Stimulated activated CD8-positive, alpha-beta memory T cell treated with anti-CD3 and anti-CD28 coated beads, Interleukin-15, amount 100 ng/mL, for 24 hours (primary cell): ENCODE measurements at places on chromosomes 6 and 20.

DNA sequence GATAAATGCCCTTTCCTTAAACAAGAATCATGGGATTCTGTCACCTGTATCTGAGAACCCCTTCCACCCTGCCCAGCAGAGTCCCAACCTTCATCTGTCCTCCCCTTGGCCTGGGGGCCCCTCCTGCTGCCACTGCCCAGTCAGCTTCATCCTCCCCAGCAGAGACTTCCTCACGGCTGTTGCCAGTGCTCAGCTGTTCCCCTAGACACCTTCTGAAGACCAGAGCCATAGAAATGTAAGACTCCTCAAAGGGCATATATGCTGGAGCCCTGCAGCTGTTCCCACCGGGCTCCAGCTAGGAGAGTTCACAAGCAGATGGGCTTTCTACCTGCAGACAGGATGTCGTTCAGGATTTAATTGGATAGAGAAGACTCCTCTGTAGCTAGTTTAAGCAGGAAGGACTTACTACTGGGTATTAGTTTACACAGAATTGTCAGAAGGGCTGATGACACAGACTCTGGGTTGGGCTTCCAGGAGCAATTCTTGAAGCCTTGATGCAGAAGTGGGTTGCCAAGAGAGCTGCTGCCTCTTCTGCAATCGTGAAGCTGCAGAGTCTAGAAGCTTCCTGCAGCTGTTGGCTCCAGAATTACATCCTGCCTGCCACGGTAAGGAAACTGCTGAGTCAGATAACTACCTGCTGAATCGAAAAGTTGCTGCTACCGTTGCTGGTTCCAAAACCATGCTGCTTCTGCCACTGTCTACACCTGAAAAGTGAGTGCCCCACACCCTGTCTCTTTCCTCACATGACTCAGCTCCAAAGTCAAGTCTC is 57.1 kb upstream of the MLN start:
- no peak for DNase-seq

- DNase-seq = no peak
These were observed 130.6 kb upstream of the C6orf118 start for GRCh38 chr6:165439928-165440554.

- no peak for DNase-seq
These were observed 160.7 kb downstream of the GRIK2 start for GRCh38 chr6:101554231-101554630.

DNA sequence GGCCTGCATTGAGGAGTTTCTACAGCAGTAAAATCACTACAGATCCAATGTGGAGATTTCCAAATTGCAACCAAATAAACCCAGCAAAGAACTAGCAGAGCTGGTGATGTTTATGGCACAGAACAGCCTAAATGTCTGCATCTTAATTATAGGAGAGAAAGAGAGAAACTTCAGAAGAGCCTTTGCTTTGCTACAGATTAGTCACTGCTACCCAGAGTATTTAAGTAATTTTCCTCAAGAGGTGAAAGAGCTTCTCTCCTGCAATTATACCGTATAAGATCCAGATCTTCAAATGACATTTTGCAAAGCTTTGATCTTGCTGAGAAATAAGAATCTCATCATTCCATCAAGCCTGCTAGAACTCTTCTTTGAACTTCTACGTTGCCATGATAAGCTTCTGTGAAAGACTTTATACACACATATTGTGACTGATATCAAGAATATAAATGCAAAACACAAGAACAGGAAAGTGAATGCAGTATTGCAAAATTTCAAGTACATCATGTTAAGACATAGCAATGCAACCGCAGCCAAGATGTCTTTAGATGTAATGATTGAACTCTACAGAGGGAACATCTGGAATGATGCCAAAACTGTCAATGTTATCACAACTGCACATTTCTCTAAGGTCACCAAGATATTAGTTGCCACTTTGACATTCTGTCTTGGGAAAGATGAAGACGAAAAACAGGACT is 48.0 kb downstream of the MKKS start:
- no peak for DNase-seq

DNA sequence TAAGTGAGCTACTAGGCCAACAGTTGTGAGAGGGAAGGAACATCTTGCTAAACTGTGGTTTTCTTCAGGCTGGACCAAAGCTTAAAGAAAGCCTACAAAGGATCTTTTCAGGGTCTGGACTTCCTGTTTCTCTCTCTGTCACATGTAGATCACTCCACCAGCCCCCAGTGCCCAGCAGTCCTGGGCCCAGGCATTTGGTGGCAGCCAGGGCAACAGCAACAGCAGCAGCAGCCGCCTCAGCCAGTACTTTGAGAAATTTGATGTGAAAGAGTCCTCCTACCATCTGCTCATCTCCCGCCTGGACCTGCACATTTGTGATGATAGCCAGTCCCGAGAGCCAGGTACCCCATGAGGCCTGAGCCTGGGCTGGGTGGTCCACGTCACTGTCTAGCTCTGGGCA is 44.1 kb downstream of the BLTP3A start:
- DNase-seq = no peak

DNA sequence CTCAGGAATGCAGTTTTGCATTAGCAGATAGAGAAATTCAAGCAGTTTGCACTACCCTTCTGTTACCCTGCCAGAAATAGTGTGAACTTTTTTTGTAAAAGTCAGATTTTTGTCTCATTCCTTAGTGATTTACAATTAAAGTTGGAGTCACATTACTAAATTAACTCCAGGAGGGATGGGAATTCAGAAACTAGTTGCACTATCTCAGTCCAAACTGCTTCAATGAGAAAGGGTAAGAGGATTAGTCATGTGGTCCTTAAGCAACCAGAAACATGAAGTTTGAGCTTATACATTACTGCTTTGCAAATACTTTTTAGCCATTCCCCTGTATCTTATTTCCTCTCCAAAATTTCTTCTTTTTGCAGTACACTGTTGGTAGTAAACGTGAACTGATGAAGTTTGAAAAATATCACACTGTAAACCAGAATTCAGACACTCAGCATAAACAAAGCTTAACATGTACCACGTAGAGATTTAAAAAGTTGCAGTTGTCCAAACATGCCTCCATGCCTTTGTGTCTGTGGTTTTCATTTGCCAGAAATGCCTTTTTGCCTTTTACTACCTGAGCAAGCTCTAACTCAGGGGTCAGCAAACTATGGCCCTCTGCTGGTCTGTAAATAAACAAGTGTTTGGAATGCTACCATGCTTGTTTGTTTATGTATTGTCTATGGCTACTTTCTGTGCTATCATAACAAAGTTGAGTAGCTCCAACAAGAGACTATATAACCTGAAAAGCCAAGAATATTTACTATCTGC is 49.7 kb downstream of the TP53INP2 start:
- DNase-seq = no peak

GRCh38 chr6:166330612-166331011 is 11.7 kb downstream of the SFT2D1 start:
- DNase-seq = no peak

- DNase-seq = no peak
These were observed 54.1 kb downstream of the BPIFB1 start for GRCh38 chr20:33337119-33337518.

DNA sequence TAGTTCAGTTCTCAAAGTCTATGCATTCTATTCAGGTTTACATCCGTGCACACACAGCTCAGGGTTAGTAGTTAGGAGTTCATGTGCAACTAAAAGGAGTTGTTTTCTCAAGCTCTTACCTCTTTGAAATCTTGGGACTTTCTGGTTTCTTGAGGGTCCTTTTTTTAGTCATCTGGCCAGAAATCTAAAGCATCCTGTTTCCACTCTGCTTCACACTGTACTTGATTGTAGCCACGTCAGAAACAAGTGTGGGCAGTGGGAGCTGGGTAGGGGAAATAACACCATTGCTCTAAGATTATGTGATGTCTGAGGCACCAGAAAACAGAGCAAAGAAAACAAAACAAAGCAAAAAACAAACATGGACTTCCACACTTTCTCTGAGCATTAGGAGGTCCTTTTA is 58.3 kb downstream of the HDGFL1 start:
- no peak for DNase-seq

- DNase-seq = no peak
These were observed 2.5 kb downstream of the RBM39 start for GRCh38 chr20:35739294-35740163.

- no peak for DNase-seq
These were observed 200.5 kb upstream of the CNR1 start for GRCh38 chr6:88366672-88367071.

DNA sequence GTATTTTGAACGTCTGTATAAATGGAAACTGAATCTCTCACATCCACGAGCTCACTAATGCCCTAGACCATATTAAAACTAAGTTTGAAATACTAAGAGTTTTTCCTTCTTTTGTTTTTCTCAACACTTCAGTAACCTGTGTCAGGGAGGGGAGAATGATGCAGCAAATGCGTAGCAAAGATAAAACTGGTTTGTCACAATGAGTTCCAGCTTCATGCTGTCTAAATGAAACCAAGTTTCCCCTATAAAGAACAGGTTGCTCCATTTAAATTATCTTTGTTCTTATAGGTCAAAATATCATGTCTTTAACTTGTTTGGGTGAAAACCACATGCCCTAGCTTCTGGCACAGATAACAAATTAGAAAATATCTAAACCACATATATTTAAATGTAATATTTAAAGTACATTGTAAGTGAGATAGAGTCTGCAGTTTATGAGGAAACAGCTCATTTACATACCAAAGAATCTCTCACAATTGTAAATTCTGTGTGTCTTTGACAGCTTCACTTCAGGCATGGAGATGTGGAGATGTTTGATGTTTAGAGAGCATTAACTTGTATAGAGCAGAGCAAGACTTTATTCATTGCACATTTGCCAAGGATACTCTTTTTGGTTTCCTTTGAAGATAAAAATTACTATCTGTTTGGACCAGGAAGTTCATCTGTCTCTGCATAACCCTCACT is 7.3 kb downstream of the TRDN start:
- no peak for DNase-seq

DNA sequence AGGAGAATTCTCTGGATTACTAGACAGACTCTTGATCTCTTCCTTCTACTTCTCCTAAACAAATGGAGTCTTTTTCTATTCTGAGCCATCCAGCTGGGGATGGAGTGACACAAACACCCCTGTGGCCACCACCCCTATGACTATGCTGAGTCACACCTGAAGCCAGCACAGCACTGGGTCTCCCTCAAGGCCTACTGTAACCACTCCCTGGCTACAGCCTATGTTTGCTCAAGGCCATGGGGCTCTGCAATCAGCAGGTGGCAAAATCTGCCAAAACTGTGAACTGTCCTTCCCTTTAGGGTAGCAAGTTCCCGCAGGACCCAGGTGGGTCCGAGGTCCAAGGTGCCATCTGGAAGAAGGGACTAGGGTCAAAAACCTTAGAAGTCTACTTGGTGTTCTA is 132.3 kb downstream of the TINAG start:
- DNase-seq = no peak

DNA sequence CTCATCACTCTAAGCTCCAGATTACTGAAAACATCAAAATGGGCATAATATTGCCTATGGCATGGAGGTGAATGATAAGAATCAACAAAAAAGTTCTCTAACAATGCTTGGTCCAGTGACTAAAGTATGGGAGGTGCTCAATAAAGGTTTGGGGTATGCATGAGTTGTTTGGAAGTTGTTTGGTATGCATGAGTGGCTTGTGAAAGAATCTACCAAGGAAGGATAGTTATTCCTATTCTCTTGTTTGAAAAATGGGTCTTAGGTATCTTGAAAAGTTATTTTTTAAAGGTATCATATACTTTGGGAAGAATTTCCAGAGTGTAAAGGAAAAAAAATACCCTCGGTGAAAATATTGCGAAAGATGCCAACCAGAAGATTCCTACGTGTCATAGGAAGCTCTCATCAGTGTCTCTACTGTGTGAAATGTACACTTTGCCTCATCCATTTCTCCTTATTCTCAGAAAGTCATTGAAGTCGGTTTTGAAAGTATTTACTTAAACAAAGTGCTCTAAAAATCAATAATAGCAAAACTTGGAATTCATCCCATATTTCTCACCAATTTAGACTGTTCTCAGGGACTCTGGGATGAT is 449.8 kb downstream of the ADGRB3 start:
- no peak for DNase-seq

- DNase-seq = no peak
These were observed 254.1 kb downstream of the PRL start for GRCh38 chr6:22042706-22043105.

GRCh38 chr6:118456982-118457381 is 91.1 kb upstream of the PLN start:
- DNase-seq = no peak

DNA sequence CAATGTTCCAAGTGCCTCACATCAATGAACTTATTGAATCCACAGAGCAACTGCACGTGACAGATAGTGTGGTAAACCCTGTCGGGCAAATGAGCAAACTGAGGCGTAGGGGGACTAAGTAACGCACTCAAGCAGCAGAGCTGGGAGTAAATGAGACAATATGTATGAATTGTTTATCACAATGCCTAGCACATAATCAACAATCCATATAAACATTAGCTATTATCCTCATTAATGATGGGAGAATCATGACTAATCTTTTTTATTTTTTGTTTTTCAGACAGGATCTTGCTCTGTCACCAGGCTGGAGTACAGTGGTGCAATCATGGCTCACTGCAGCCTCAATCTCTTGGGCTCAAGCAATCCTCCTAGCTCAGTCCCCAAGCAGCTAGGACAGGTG is 43.9 kb upstream of the B4GALT5 start:
- DNase-seq = no peak

GRCh38 chr6:128509709-128510108 is 10.7 kb downstream of the PTPRK start:
- no peak for DNase-seq

GRCh38 chr6:105695461-105695860 is 292.6 kb upstream of the PREP start:
- DNase-seq = no peak

- DNase-seq = no peak
These were observed 31.5 kb downstream of the RPF2 start for GRCh38 chr6:111013144-111013915.

GRCh38 chr6:161815965-161816364 is 542.1 kb upstream of the AGPAT4 start:
- no peak for DNase-seq

DNA sequence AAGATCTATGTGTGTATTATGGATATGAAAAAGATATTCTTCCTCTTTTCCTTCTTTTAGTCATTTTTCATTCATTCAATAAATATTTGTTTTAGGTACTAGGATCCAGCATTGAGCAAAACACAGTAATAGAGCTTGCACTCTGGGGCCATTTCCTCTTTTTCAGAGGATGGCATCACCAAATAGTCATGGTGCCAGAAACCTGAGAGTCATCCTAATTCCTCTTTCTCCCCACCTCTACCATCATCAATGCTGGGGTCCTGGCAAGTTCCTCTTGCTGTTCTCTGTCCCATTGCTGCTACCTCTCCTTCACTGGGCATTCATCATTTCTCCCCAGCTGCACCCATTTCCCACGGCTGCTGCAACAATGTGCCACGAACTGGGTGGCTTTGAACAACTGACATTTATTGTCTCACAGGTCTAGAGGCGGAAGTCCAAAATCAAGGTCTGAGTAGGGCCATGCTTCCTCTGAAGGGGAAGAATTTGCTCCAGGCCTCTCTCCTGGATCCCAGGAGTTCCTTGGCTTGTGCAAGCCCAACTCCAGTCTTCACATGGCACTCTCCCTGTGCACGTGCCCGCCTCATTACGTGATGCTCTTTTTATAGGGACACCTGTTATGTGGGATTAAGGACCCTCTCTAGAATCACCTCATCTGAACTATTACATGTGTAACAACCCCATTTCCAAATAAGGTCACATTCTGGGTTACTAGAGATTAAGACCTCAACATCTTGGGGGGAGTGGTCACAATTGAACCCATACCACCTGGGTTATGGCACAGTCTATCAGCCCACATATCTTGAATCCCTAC is 9.5 kb upstream of the IGF2R start:
- no peak for DNase-seq

GRCh38 chr20:18901980-18902737 is 88.6 kb downstream of the SCP2D1 start:
- DNase-seq = no peak

GRCh38 chr6:46469021-46469420 is 22.2 kb downstream of the RCAN2 start:
- no peak for DNase-seq
